Stimulated activated CD8-positive, alpha-beta memory T cell treated with anti-CD3 and anti-CD28 coated beads, Interleukin-15, amount 100 ng/mL, for 24 hours (primary cell): ENCODE measurements at places on chromosomes 5 and 9.

GRCh38 chr5:39137819-39138451 lies 63.7 kb upstream of the RICTOR start:
- no peak for DNase-seq

DNA sequence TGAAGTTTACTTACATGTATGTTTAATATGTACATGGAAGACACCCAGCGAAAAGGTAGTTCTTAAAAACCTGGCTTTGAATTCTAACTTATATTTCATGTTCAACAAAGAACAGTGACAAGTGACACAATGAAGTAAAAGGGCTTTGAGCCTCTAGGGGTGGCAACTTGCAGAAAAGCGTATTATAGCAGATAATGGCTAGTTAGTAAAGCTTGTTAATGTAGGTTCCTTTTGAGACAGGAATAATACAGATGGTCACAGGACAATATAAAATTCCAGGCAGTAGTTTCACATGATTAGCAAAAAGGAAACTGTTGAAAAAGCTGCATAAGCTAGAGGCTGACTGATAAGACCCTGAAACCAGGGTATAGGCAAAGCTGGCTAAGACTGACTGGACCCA lies 132.4 kb upstream of the FTMT start:
- DNase-seq, result no peak

GRCh38 chr9:89409466-89409865 lies 88.4 kb downstream of the SEMA4D start:
- no peak for DNase-seq

GRCh38 chr5:884345-885126 lies 8.1 kb downstream of the BRD9 start:
- DNase-seq, result no peak

DNA sequence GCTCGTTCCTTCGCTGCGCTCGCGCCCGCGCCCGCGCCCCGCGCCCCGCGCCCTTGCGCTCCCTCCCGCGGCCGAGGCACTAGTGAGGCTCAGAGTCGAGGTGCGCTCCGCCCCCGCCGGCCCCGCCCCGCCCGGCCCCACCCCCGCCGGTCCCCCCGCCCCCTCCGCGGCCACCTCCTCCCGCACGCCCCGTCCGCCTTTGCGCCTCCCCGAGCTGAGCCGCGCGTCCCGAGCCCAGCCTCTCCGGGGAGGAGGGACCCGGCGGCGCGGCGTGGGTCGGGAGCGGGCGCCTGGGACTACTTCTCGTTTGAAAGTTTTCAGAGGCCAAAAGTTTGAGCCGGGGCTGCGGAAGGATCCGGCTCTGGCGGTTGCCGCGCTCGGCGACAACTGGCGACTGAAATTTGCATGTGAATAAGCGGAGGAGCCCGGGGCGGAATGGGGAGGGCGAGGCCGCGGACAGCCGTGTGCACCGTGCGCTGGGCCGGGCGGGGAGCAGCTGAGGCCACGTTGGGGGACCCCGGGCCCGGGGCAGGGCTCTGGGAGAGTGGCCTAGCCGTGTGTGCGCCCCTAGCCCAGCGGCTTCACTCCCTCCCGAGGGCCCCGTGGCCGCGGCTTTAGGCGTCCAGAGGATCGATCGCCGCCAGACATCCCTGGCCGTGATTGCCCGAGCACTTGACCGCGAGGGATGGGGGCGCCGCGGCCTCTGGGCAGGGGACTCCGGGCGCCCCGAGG lies at the start of gene NOTCH1:
NOTCH1 (minus strand) TSS at position 84 of the 732 bp plus-strand sequence. CDS start 262 bp downstream, outside the sequence.
- DNase-seq, result peak; percentile 74

- no peak for DNase-seq
Measured at GRCh38 chr5:133658327-133658726, 46.0 kb upstream of the FSTL4 start.

DNA sequence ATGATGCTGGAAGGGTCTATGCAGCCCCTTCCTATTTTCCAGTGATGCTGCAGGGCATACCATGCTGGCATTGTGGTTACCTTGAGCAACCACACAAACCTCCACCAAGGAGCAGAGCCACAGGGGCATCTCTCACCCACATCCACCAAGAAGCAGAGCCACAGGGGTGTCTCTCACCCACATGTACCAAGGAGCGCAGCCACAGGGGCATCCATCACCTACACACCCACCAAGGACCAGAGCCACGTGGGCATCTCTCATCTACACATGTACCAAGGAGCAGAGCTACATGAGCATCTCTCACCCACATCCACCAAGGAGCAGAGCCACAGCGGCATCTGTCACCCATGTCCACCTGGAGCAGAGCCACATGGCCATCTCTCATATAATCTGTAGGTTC lies 8.8 kb upstream of the GM2A start:
- DNase-seq, result no peak

DNA sequence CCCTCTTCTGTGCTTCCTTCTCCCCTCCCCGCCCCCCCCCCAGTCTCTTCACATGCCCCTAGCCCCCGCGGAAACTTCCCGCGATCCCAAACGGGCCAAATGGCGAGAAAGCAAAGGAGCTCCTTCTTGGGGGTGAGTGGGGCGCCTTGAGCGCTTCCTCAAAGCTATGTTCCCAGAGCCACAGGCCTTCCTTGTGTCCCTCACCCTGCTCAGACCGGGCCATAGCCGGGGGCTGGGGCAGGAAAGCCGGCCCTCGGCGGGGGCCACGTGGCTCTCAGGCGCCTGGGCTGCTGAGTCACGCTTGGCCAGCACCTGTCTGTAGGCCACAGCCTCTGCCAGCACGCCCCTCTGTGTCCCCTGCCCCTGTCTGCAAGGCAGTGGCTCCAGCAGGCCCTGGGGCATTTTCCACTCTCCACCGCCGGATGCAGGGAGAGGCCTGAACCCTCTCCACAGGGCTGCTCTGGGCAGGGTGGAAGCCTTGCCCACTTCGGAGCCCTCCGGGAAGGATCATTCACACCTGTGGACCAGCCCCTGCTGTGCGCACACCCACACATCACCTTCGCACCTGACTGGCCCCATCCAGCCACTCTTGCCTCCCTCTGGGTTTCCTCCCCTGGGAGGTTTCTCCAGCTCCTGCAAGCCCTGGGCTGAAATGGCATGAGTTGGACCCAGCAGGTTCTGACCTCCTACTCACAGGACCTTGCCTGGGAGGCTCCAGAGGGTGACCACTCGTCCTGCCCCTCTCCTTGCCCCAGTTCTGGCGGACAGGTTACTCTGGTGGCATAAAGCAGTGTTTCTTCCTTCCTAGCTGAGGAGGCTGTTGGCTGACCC lies 1.2 kb upstream of the SQSTM1 start:
- DNase-seq, result no peak

DNA sequence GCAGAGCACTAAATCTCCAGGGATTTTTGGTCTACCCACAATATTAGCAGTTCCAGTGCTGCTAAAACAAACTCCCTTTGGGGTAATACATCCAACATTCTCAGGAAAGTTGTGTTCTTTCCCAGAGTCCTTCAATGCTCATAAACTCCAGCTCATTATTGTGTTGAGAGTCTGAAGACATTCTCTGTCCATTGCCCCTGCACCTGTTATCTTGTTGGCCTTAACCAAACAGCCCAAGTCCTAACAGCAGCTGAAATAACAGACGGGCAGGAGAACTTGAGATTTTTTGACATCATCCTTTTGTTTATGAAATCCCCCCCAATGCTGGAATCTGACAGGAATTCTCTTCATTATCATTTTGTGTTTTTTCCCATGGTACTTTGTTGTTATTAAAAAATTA lies 110.8 kb downstream of the PAPPA start:
- DNase-seq, result no peak

GRCh38 chr9:98635374-98635773 lies 73.4 kb downstream of the GABBR2 start:
- no peak for DNase-seq

GRCh38 chr5:8386719-8387288 lies 517.9 kb downstream of the MTRR start:
- DNase-seq, result no peak

DNA sequence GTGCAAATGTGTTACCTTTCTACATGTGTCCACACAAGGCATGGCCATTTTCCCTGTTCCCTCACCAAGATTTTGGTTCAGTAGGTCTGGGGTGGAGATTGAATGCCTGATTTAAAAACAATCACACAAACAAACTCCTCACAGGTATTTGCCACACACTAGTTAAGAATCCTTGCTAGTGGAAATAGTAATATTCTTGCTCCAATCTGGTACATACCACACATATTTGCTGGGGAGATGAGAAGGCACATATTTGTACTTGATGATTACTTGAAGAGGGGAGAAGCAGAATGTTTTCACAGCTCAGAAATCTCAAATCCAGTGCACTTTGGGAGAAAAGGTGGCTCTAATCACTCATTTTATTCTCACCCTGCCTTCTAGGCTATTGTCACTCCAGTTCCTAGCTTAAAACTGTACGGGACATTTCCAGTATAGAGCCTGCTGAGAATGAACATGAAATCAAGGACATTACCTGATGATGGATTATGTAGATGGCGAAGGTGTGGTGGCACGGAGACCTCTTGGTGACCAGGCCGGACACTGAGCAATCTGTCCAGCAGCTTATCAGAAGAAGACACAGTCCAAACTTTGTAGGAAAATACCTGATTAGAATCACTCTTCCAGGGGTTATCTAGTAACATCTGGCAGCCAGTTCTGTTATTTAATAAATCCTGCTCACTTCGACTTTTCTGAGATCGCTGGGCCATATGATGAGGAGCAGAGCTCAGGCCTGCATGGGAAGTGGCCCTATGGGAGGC lies 116.1 kb upstream of the IL6ST start:
- no peak for DNase-seq

GRCh38 chr5:7347377-7347776 lies 48.6 kb upstream of the ADCY2 start:
- no peak for DNase-seq

DNA sequence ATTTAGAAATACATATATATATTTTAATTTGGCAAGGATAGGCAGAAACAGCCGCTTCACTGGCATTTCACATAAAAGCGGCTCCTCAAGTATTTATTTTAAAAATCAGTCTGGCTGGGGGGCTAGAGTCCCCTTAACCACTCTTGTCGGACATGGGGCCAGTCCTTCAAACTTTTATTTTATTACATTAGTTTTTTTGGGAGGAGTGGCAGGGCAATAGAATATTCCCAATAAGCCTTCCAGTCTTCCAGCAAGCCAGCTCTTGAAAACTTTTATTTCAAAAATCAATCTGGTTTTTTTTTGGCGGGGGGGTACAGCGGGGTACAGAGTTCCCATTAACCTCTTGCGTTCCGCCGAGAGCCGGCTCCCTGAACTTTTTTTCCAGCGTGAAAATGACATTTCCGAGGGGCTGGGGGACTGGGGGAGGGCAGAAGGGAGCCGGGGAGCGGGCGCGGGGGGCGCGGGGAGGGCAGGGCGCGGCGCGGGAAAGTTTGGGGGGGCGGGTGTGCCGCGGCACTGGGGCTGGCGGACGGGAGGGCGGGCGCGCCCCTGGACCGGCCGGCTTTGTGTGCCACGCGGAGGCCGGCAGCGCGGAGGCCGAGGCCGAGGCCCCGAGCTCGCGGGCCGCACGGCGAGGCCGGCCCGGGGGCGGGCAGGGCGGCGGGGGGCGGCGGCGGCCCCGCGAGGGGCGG lies 504 bp upstream of the ZNF618 start:
- no peak for DNase-seq

GRCh38 chr9:127867356-127868277 lies 9.9 kb downstream of the AK1 start:
- DNase-seq, result no peak

DNA sequence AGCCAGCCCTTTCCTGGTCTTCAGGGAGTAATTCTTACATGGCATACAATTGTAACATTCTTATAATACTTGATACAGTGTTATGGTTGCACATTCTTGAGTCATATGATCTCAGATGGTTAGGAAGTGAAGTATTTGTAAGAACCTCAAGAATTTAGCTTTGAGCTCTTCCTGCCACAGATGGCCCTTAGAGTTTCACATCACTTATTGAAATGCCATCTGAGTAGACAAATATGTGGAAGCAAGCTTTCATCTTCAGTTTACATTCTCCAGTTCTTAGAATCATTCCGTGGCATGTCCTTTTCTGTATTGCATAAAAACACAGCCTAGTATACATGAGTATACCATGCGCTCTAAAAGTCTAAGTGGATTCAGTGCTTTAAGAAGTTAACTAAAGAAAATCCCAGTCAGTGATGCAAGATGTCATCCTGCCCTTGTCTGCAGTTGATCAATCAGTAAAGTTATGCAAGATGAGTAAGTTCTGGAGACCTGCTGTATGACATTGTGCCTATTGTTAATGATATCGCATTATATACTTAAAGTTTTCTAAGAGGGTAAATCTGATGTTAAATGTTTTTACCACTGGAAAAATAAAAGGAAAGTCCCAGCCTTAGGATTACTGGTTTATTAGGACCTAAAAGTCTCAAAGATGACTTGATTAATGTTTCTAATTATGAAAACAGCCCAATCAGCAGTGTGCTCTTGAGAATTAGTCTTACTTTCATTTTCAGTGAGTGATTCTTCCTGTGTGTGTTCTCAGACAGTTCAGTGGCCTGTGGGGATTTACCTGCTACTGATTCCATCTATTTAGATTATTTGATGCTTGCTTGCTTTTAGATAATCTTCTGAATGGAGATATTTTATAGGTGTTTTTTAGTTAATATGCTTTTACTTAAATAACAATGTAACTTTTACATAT lies 29.4 kb downstream of the RHOBTB3 start:
- DNase-seq, result no peak

GRCh38 chr5:6517510-6517909 lies 68.9 kb downstream of the UBE2QL1 start:
- no peak for DNase-seq

DNA sequence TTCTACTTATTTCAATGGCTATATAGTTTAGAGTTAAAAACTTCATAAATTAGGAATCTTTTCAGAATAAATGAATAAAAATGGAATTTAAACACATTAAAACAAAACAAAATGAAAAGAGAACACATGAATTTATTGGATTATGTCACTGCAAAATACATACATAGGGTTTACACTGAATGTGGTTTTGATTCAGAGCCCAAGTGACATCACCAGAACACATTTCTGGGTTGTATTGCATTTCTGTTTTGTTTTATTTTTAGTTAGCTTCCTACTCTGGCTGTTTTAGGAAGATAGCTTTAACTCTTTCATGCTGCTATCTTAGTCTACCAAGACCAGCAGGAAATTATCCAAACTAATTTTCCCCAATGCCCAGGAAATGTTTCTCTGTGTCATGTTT lies 1935.0 kb downstream of the EFNA5 start:
- no peak for DNase-seq

GRCh38 chr9:28082671-28083070 lies 509.4 kb upstream of the C9orf72 start:
- DNase-seq, result no peak

DNA sequence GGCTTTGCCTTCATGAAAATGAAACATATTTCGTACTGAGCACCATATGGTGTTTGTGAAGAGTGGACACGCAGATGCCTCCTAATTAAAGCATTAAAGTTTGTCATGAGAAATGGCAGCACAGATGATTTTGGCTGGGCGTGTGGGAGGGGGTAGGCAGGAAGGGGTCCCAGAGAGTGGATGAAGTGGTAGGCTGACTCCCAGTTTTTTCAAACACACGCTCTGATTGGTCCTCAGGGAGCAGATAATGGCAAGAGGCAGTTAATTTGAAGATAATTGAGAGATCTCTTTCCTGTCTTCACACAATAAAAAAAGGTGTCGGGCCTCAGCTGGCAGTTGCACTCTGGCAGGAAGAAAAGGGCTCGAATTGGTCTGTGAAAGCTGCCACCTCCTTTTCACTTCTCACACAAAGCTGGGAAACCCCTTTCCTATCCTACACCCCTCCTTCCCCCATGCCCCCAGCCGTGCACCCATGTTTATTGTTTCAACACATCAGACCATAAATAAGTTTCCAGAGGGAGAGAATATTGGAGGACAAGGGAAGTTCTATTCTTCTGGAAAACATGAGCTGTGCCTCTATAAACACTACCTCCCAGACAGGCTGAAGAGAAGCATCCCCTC lies 429.6 kb downstream of the ARHGEF28 start:
- no peak for DNase-seq

GRCh38 chr9:128175726-128176125 lies 15.6 kb downstream of the CIZ1 start:
- no peak for DNase-seq
